Suprapubic skin (tissue), 4 donors: ENCODE measurements at places on chromosomes 1 and 21. TPM values are rescaled to one million over a fixed set of nuclear protein-coding genes. Genes with fewer than 3 reads are reported as not detected.

- peaks cover 4% of the 10 kb centered on the region for H3K27me3 ChIP-seq
- no peaks in the 10 kb centered on the region for H3K4me1 ChIP-seq
- H3K36me3 ChIP-seq: no peaks in the 10 kb centered on the region
- no peak for DNase-seq
These were observed 109.2 kb upstream of the SERTAD4 start for GRCh38 chr1:210123383-210123782.

DNA sequence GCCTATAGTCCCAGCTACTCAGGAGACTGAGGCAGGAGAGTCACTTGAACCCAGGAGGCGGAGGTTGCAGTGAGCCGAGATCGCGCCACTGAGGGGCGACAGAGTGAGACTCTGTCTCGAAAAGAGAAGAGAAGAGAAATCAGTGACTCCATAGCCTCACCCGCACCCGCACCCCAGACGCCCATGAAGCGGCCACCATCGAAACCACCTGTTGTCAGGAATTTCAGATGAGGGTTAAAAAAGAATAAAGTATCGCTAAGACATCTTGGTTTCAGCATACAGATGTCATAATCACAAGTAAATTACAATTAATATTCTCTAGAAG, 47.4 kb downstream of the NPHP4 start:
- H3K27ac ChIP-seq: no peak overlapping the region
- H3K36me3 ChIP-seq: peaks cover 23% of the 10 kb centered on the region
- no peak overlapping the region for H3K4me3 ChIP-seq
- no peak for DNase-seq
- H3K27me3 ChIP-seq: no peaks in the 10 kb centered on the region

GRCh38 chr1:38784452-38785284, 74.9 kb downstream of the RRAGC start:
- H3K27me3 ChIP-seq: peaks cover 66% of the 10 kb centered on the region
- no peak overlapping the region for H3K4me3 ChIP-seq
- H3K4me1 ChIP-seq: peaks cover 5% of the 10 kb centered on the region
- no peak overlapping the region for H3K27ac ChIP-seq

- no peaks in the 10 kb centered on the region for H3K36me3 ChIP-seq
- no peak for DNase-seq
- no peak overlapping the region for H3K27ac ChIP-seq
- H3K27me3 ChIP-seq: peaks cover 41% of the 10 kb centered on the region
These were observed 1.2 kb downstream of the LORICRIN start for GRCh38 chr1:153260585-153261280.

The MPL gene
- total RNA-seq: not detected

The ALX3 gene
- 0.60 TPM for total RNA-seq

DNA sequence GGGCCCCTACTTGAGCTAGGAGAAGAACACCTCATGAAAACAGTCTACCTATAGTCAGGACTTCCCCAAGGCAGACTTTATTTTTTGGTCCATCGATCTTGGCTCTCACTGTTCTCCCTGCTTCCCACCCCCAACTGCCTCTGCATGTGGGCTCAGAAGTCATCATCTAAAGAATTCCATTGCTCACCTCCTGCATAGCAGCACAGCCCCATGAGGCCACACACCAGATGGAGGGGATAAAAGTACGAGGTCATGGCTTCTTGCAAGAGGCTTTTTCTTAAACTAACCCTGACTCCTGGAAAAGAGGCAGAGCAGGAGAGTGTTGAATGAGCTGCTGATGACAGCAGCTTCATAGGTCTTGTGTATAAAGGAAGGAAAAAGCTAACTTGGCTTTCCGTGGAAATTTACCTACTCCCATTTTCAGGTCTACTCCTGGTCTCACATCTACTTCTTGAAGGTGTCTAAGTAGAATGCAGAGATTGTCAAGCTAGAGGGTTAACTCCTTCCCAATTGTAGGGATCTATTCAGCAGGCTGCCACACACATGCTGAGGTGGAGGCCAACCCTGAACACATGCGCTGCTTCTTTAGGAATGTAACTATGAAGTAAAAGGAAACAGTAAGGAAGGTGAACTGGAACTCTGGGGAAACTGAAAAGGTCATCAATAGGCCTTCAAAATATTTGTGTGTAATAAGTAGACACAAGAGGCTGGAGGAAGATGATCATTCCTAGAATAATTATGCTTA, 18.7 kb downstream of the WNT2B start:
- H3K4me1 ChIP-seq: peaks cover 8% of the 10 kb centered on the region
- no peaks in the 10 kb centered on the region for H3K27me3 ChIP-seq
- H3K4me3 ChIP-seq: no peak overlapping the region

- DNase-seq: no peak
- no peaks in the 10 kb centered on the region for H3K27me3 ChIP-seq
- peaks cover 28% of the 10 kb centered on the region for H3K36me3 ChIP-seq
- H3K4me3 ChIP-seq: no peak overlapping the region
These were observed 10.3 kb downstream of the ALX3 start for GRCh38 chr1:110060034-110060661.

The PER3 gene
- total RNA-seq: 14.0 TPM

GRCh38 chr1:36530261-36530660, 47.5 kb upstream of the CSF3R start:
- H3K4me3 ChIP-seq: no peak overlapping the region
- peaks cover 19% of the 10 kb centered on the region for H3K27me3 ChIP-seq
- no peak overlapping the region for H3K27ac ChIP-seq
- peak; percentile 21 for DNase-seq
- H3K36me3 ChIP-seq: no peaks in the 10 kb centered on the region

DNA sequence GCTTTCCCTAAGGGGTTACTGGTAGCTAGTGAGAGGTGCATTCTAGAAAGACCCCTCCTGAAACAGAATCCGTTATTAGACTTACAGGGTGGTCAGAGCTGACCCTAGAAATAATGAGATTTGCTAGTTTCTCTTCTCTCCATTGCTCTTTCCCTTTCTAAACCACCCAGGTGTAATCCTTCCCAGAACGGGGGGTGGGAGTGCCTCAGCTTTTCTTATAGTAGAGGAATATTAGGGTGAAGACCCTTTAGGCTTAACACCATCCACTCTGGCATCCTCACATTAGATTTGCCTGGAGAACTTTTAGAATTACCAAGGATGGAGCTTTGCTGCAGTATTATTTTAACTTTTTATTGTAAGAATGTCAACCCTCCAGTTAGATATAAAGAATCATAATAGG, 49.4 kb downstream of the CAPN9 start:
- no peaks in the 10 kb centered on the region for H3K4me1 ChIP-seq
- no peak for DNase-seq
- no peaks in the 10 kb centered on the region for H3K36me3 ChIP-seq
- H3K27ac ChIP-seq: no peak overlapping the region

DNA sequence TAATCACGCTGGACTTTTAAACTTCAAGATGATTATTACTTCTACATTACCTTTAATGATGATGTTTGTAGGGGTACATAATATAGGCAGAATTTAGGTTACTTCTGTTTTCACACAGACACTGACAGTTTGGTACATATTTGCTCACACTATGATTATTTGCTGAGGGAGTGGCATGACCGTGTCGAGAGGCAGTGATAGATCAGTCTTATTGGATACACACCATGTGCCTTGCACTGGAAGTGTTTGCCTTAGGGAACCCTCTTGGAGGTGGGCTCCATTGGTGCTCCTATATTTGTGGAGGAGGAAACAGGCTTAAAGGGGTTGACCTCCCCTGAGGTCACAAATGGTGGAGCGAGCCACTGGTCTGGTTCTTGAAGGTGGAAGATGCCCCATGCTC, 132.1 kb downstream of the PRDM2 start:
- no peak overlapping the region for H3K27ac ChIP-seq
- H3K27me3 ChIP-seq: no peaks in the 10 kb centered on the region
- H3K4me1 ChIP-seq: peaks cover 10% of the 10 kb centered on the region

- H3K4me1 ChIP-seq: no peaks in the 10 kb centered on the region
- no peak overlapping the region for H3K27ac ChIP-seq
- no peak for DNase-seq
- H3K27me3 ChIP-seq: no peaks in the 10 kb centered on the region
- H3K4me3 ChIP-seq: no peak overlapping the region
- no peaks in the 10 kb centered on the region for H3K36me3 ChIP-seq
These were observed 15.5 kb upstream of the PSMB2 start for GRCh38 chr1:35656863-35657232.

The ELK4 gene
- total RNA-seq: 52.6 TPM

GRCh38 chr1:216073793-216074595, 349.3 kb downstream of the USH2A start:
- no peak overlapping the region for H3K27ac ChIP-seq
- DNase-seq: no peak
- H3K4me3 ChIP-seq: no peak overlapping the region
- H3K4me1 ChIP-seq: no peaks in the 10 kb centered on the region

The SERPINC1 gene
- not detected for total RNA-seq

GRCh38 chr1:119341372-119341947, 27.1 kb upstream of the HAO2 start:
- no peaks in the 10 kb centered on the region for H3K4me1 ChIP-seq
- no peak overlapping the region for H3K27ac ChIP-seq
- no peak overlapping the region for H3K4me3 ChIP-seq
- no peaks in the 10 kb centered on the region for H3K36me3 ChIP-seq
- no peak for DNase-seq
- no peaks in the 10 kb centered on the region for H3K27me3 ChIP-seq

- no peaks in the 10 kb centered on the region for H3K4me1 ChIP-seq
- no peaks in the 10 kb centered on the region for H3K27me3 ChIP-seq
- H3K36me3 ChIP-seq: no peaks in the 10 kb centered on the region
- H3K27ac ChIP-seq: no peak overlapping the region
These were observed 52.6 kb upstream of the JUN start for GRCh38 chr1:58836408-58836807.

DNA sequence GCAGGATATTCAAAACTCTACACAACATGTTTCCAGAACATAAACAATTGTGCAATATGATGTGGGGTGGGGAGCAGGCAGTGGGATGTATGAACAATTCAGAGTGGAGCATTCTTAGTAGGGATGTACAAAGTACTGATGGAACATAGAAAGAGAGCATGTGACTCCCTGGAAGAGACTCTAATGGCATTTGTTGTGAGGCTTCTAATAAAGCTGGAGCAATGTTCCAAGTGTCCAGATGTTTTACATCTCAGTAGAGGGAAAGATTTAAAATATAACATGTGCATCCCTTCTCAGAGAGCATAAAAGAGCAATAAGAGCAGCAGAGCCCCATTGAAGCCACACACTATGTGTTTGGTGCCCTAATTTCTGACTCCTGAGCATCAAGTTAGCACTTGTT, 116.5 kb downstream of the BRINP2 start:
- H3K4me3 ChIP-seq: no peak overlapping the region
- no peak overlapping the region for H3K27ac ChIP-seq
- no peaks in the 10 kb centered on the region for H3K36me3 ChIP-seq
- H3K4me1 ChIP-seq: no peaks in the 10 kb centered on the region
- no peak for DNase-seq
- H3K27me3 ChIP-seq: no peaks in the 10 kb centered on the region

The MFAP2 gene
- 8.3 TPM for total RNA-seq

The EPHA8 gene
- total RNA-seq: not detected

The OVAAL gene
- not detected for total RNA-seq

The VCAM1 gene
- total RNA-seq: 2.2 TPM

DNA sequence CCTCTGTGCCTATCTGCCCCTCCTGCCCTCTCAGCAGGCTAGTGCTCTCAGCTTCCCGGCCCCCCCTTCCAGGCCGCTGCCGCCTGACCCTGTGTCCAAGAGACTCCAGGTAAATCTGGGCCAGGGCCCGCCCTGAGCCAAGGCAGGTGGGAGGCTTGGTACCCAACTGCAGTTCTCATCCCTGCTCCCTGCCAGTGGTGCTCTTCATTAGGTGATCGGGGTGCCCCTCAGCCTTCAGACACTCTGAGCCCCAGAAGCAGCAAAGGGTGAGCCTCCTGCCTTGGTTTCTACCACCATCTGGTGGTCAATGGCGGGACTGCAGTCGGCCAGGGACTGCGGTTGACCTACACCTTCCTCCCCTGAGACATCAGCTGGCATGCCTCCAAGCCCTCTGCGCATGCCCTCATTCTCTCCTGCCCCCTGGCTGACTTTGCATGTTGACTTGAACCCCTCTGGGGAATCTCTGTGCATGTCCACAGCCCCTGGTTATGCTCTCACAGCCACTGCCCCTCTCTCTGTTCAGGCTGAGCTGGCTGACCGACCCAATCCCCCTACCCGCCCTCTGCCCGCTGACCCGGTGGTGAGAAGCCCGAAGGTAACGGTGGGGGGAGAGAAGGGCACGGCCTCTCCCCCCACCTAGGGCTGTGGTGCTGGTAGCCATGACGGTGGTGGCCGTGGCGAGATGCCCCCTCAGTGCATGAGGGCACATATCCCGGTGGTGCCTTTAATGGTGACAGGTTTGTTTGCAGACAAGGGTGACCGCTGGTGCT, 2.0 kb upstream of the EFNA4 start:
- H3K4me3 ChIP-seq: no peak overlapping the region
- peaks cover 39% of the 10 kb centered on the region for H3K4me1 ChIP-seq
- peak overlapping the region; percentile 80 for H3K27ac ChIP-seq
- DNase-seq: peak; percentile 91
- peaks cover 48% of the 10 kb centered on the region for H3K36me3 ChIP-seq

DNA sequence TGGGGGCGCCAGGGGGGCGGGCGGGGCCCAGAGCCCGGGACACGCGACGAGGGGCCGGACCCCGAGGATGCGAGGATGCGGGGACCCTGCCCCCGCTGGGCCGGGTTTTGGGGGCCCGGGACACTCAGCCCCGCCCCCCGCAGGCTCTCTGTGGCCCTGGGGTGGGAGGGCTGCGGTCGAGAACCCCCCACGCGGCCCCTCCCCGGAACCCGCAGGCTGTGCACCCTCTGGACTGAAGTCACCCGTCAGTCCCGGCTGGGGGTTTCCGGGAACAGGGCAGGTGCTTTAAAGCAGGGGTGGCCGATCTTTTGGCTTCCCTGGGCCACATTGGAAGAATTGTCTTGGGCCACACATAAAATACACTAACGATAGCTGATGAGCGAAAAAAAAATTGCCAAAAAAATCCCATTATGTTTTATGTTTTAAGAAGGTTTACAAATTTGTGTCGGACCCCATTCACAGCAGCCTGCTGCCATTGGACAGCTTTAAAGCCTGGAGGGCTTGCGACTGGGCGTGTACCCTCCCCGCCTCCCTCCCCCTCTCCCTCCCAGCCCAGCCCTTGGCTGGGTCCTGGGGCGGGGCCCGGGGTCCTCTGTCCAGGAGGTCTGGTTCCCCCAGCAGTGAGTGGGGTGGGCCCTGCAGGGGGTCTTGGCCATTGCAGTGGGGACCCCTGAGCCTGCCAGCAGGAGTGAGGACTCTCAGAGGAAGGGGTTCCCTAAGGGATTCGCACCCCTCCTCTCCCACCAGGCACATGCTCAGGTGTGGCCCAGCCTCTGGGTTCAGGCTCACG, 21.6 kb upstream of the C1orf159 start:
- H3K4me1 ChIP-seq: peaks cover 30% of the 10 kb centered on the region
- H3K36me3 ChIP-seq: no peaks in the 10 kb centered on the region
- H3K4me3 ChIP-seq: peak overlapping the region; percentile 28
- DNase-seq: no peak
- H3K27ac ChIP-seq: no peak overlapping the region

GRCh38 chr1:111511370-111511769, 7.9 kb upstream of the ADORA3 start:
- H3K27me3 ChIP-seq: no peaks in the 10 kb centered on the region
- H3K36me3 ChIP-seq: no peaks in the 10 kb centered on the region
- H3K27ac ChIP-seq: no peak overlapping the region
- DNase-seq: no peak
- peaks cover 68% of the 10 kb centered on the region for H3K4me1 ChIP-seq

The LCE6A gene
- 3.0 TPM for total RNA-seq
